Left kidney (tissue), 8 donors: ENCODE measurements at places on chromosomes 16 and 17.

GRCh38 chr17:31387438-31387837, 4.0 kb upstream of the RAB11FIP4 start:
- no peak for DNase-seq

DNA sequence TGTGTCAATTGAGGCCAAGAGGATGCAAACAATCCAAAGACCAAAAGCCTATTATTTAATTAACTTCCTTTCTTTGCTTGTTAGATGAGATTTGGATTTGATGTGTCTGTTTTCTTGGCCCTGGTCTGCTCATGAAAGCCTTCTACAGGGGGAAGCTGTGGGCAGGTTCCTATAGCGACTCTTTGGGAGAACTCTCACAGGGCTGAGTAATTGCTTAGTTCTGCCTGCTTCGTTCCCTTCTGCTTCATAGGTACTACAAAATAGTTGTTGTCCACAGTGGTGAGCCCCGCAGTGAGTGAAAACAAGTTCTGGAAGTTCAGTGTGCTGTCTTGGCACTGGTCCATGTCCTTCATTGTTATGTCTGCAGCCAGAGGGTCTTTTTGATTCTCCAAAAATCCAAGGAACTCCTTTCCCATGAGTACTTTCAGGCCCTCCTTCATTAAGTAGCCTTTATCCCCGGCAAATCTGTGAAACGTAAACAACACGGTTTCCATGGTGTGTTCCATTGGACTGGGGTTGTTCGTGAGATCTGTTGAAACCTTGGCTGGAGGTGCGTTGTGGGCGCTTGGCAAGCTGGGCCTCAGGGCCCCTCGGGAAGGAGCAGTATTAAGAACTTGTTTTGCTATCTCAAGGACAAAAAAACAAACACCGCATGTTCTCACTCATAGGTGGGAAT, 30.0 kb upstream of the ANKRD40CL start:
- DNase-seq: no peak

DNA sequence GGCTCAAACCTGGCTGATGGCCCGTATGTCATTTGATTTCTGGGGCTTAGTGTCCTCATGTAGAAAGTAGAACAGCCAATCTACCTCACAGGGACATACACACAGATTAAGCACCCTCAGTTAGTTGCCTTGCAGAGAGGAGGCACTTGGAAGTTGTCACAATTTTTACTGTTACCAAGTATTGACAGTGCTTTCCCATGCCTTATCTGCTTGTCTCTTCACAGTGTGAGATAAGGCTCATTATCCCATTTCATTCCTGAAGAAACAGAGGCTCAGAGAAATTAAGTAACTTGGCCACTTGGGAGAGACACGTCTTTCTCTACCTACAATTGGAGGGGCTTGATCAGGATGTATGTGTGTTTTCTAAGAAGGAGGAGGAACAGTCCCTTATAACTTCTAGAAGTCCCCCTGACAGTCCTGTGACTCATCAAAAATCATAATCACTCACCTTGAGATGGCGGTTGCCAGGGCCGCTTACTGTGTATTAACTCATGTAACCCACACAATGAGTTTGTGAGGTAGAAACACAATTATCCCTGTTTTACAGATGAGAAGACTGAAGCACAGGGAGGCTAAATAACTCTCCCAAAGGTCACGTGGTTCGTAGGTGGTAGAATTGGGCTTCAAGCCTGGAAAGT, 56.9 kb upstream of the LHX1 start:
- DNase-seq: no peak

GRCh38 chr16:13633391-13633861, 286.5 kb upstream of the ERCC4 start:
- DNase-seq: peak; percentile 12

DNA sequence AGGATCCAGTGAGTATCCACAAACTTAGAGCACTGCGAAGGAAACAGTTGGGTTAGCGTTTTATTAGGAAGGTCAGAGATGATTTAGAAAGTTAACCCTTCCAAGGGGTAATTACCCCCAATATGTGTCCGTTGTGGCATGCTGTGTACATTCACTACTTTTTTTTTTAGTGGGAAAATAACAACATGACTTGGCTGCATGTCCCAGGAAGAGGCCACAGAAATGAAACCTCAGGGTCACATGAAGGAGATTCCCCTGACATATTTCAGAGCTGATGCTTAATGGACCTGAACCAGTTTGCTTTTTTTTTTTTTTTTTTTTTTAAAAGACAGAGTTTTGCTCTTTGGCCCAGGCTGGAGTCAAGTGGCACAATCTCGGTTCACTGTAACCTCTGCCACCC, 167.5 kb downstream of the PRKCA start:
- no peak for DNase-seq

GRCh38 chr17:7883781-7884386, 4.7 kb upstream of the CHD3 start:
- peak; percentile 50 for DNase-seq

DNA sequence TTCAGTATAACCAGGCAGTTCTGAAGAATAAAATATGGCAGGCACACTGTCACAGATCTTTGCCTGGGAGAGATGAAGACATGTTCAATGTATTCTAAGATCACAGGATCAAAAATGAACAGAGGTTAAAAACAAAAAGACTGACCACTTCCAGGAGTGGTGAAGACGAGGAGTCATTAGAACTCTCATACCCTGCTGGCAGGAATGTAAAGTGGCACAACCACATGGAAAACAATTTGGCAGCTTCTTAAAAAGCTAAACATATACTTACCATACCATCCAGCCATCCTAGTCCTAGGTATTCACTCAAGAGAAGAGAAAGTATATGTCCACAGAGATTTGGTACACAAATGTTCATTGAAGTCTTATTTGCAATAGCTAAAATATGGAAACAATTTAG, 406.3 kb downstream of the NPIPA8 start:
- DNase-seq: no peak

- DNase-seq: no peak
These were observed 68.5 kb downstream of the CDC27 start for GRCh38 chr17:47120521-47121095.

GRCh38 chr16:66103211-66103610, 263.3 kb upstream of the CDH5 start:
- DNase-seq: no peak

DNA sequence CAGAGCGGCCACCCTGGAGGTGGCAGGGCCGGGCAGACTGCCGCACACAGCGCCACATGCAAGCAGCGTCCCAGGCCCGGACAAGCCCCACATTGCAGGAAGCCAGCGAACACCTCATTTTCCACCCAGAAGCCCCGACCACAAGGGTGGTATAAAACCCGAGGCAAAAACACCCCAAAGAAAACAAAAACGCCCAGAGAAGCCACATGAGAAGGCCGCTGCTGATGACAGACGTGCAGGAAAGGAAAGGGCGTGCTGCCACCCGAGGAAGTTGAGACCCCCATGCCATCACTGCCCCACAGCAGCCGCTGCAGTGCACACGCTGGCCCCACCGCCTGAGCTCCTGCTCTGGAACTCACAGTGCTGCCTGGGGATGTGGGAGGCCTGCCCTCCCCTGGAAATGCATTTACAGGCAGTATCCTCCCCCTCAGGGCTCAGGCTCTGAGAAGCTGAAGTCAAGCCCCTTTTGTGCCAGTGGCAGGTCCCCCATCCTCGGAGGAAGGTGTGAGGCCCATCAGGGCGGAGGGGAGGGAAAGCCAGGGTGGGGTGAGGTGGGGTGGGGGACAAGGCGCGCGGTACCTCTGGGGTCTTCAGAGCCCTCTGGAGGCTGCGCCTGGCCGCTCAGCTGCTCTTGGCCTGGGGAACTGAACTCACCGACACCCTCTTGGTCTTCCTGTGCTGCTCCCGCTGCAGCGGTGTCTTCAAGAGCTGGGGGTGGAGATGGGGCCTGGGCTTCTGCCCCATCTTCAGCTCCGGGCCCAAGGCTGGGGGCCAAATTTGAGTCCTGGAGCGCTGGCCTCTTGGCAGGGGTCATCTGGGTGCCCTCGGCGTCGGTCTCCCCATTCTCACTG, 62.0 kb downstream of the IL21R start:
- DNase-seq: no peak

DNA sequence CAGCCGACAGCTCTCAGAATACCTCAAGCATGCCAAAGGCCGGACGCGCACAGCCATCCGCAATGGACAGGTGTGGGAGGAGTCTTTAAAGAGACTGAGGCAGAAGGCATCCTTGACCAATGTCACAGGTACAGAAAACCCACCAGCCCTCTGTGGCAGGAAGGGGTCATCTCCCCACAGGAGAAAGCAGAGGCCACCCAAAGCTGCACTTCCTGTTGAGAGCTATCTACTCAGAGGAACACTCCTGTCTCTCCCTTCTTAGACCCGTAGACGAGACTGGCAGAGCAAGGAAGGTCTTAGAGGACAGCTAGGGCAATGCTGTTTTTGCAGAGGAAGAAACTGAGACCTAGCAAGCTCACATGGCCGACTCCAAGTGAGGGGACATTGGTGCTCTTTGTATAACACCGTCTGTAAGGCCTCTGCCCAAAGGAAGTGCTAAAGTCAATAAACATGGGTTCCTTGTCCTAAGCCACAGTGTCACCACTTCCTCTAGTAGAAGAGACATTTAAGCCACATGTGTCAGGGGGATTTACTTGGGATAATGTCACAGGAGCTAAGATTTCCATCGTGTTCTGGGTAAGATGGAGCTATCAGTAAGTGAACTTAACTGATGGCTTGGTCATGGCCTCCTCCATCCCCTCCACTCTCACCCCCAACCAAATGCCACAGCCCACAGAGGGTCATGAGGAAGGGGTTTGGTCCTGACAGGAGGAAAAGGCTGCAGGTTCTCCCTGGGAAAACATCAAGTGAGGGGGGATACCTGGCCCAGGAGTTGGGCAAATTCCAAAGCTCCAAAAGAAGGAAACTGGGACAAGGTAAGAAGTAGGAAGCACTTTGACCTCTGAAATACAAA, 9.4 kb downstream of the LPO start:
- no peak for DNase-seq

DNA sequence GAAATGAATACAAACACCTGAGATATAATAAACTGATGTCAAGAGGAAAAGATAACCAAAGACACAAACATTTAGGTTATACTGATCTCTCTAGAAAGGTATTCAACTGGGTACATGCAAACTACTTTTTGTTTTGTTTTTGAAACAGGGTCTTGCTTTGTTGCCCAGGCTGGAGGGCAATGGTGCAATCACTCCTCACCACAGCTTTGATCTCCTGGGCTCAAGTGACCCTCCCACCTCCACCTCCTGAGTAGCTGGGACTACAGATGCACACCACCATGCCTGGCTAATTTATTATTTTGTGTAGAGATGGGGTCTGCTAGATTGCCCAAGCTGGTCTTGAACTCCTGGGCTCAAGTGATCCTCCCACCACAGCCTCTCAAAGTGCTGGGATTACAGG, 38.1 kb downstream of the TEKT5 start:
- DNase-seq: no peak

GRCh38 chr16:48596326-48596725, 13.7 kb downstream of the N4BP1 start:
- no peak for DNase-seq

DNA sequence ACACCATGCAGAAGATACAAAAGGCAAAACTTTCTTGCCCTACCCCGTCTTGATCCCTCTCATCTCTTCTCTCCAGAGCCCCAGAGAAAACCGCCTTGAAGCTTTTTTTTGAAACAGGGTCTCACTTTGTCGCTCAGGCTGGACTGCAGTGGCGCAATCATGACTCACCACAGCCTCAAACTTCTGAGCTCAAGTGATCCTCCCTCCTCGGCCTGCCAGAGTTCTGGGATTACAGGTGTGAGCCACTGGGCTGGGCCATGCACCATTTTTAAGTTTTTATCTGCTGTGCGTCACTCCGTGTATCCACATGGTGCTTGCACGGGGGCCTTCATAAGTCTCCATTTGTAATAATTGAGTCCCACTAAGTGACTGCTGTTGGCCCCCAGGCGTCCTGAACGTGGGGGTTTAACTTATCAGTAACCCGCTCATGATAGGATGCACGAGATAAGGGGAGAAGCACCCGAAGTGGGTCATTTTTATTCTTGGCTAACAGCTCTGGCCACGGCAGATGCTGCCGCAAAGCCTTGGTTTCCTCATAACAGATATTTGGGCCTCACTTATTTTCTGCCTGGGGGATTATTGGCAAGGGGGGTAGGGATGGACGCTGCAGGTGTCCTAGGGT, 8.6 kb downstream of the DNAH17 start:
- no peak for DNase-seq

DNA sequence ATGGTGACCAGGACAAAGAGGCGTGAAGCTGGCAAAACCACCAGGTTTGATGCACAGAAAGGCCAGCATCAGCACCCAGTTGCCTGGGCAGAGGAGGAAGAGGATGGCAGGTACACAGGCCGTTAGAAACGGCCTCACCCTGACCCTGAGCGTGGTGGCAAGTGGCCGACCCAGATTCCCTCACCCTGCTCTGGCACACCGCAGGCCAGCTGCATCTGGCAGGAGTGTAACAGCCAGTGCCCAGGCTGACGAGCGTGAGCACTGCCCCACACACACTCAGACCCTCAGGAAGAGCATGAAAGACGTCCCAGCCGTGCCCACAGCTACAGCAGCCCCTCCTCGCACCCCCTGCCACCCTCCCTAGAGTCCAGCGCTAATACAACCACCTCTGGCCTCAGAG, 82.0 kb downstream of the ANKRD11 start:
- DNase-seq: no peak

GRCh38 chr17:76811834-76812233, 56.4 kb upstream of the MGAT5B start:
- no peak for DNase-seq

DNA sequence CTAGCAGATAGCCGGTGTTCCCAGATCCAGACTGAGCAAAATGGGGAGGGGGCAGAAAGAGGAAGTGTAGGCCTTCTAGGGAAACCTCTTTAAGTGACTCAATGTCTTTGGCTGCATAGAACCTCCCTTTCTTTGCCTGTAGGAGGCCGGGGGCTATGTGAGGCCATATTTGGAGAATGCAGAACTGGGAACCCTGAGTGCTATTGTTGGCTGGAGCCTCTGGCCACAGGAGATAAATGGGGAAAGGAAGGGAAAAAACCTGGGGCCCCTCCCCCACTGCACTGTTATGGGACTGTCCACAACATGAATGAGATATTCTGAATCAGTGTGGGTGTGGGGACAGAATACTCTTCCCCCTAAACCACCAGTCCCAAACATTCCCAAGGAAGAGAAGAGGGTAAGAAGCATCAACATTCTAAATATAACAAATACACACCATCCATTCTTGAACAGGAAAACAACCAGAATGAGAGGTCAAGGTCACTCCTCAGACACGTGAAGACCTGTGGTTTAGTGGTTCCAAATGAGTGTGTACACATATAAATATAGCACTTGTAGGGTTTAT, 2.4 kb downstream of the VPS25 start:
- no peak for DNase-seq

DNA sequence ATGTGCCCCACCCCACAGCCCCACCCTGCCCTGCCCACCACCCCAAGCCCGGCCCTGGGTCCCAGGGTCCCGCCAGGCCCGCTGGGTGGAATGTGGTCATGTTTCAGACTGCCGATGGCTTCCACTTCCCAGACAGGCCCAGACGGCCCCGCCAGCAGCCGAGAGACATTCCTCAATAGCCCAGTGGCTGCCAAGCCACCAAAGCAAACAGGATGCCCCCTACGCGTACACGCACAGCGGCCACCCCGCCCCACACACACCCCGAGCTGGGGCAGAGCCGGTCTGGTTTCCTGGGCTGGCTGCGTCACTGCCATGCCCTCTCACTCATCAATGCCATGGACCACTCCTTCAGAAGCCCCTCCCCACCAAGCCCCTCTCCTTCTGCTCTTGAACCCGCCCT, 1.2 kb upstream of the KRT17 start:
- DNase-seq: no peak
